Spleen (tissue), 13 donors: ENCODE measurements at places on chromosomes 6 and 20. TPM values are rescaled to one million over a fixed set of nuclear protein-coding genes. Genes with fewer than 3 reads are reported as not detected.

Gene PRKN
- 5.6 TPM for total RNA-seq

Gene EYA2
- total RNA-seq: 0.40 TPM

Gene PHACTR3
- total RNA-seq: 7.3 TPM

- no peak for DNase-seq
- no peak overlapping the region for H3K4me3 ChIP-seq
- H3K36me3 ChIP-seq: peaks cover 17% of the 10 kb centered on the region
- no peaks in the 10 kb centered on the region for H3K4me1 ChIP-seq
Measured at GRCh38 chr20:37504404-37505096, 16.5 kb upstream of the NNAT start.

- no peak overlapping the region for H3K4me3 ChIP-seq
- no peaks in the 10 kb centered on the region for H3K4me1 ChIP-seq
- H3K27ac ChIP-seq: no peak overlapping the region
- no peaks in the 10 kb centered on the region for H3K36me3 ChIP-seq
- no peaks in the 10 kb centered on the region for H3K27me3 ChIP-seq
- no peak for DNase-seq
Measured at GRCh38 chr6:16007146-16007545, 121.7 kb upstream of the MYLIP start.

DNA sequence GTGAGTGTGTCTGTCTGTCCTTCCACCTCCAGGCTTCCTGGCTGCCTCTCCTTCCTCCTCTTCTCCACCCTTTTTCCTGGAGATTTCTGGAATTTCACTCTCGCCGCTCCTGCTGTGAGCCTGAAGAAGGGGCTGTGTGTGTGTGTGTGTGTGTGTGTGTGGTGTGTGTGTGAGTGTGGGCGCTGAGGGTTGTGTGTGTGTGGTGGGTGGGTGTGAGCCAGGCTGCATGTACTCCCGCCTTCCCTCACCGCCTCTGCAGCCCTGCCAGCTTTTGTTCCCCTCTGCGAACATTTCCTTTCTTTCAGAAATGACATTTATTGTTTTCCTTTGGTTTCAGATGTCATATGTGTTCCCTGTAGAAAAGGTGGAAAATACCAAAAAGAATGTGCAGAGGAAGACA is 76.0 kb downstream of the SRC start:
- no peak for DNase-seq
- H3K27ac ChIP-seq: no peak overlapping the region
- no peaks in the 10 kb centered on the region for H3K36me3 ChIP-seq

DNA sequence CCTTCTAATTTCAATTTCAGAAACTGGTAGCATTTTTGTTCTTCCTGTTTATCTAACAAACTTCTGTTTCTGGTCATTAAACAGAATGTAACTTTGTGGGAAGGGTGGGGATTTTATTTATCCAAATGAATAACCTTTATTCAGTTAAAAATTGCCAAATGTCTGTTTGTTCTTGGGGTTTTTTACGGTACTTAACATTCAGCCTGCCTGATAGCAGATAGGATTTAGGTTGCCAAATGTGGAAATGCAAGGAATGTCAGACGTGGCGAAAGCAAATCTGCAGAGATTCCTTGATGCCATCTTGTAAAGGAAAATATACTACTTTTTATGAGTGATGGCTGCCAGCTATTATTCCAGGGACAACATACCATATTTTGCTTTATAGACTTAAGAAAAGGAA is 95.7 kb downstream of the LYRM2 start:
- H3K27me3 ChIP-seq: no peaks in the 10 kb centered on the region
- DNase-seq: no peak
- H3K27ac ChIP-seq: no peak overlapping the region
- H3K36me3 ChIP-seq: no peaks in the 10 kb centered on the region

- H3K27me3 ChIP-seq: peaks cover 73% of the 10 kb centered on the region
- no peaks in the 10 kb centered on the region for H3K36me3 ChIP-seq
- peak; percentile 62 for DNase-seq
- peaks cover 24% of the 10 kb centered on the region for H3K4me1 ChIP-seq
Measured at GRCh38 chr20:59752704-59753460, 148.5 kb downstream of the PHACTR3 start.

- H3K4me3 ChIP-seq: no peak overlapping the region
- DNase-seq: no peak
- H3K4me1 ChIP-seq: no peaks in the 10 kb centered on the region
- H3K36me3 ChIP-seq: no peaks in the 10 kb centered on the region
- no peak overlapping the region for H3K27ac ChIP-seq
- no peaks in the 10 kb centered on the region for H3K27me3 ChIP-seq
Measured at GRCh38 chr20:39090906-39091305, 128.8 kb downstream of the DHX35 start.

- peaks cover 8% of the 10 kb centered on the region for H3K4me1 ChIP-seq
- H3K36me3 ChIP-seq: no peaks in the 10 kb centered on the region
- DNase-seq: peak; percentile 36
- H3K27me3 ChIP-seq: no peaks in the 10 kb centered on the region
Measured at GRCh38 chr20:32160341-32160740, 47.2 kb downstream of the PLAGL2 start.

DNA sequence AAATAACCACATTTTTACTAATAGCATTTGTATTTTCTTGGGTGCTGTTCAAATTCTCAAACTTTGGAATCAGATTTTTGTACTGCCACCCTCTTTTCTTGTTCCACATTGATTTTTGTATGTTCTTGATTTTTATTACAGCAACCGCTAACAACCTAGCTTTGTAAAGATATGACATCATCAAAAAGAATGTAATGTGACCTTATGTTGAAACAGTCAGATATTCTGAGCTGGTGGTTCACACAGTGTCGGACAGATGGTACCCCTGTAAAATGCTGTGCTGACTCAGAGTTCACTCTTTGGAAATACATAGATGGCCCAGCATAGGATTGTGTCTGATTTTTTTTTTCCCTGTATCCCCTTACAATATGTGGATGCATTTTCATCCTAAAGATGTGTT is 118.9 kb downstream of the QKI start:
- peaks cover 26% of the 10 kb centered on the region for H3K36me3 ChIP-seq
- DNase-seq: no peak
- H3K4me1 ChIP-seq: peaks cover 66% of the 10 kb centered on the region
- no peak overlapping the region for H3K27ac ChIP-seq
- no peaks in the 10 kb centered on the region for H3K27me3 ChIP-seq
- no peak overlapping the region for H3K4me3 ChIP-seq

GRCh38 chr6:30361661-30362060 is 16.7 kb downstream of the RPP21 start:
- no peak overlapping the region for H3K27ac ChIP-seq
- no peak overlapping the region for H3K4me3 ChIP-seq
- no peak for DNase-seq
- H3K4me1 ChIP-seq: peaks cover 7% of the 10 kb centered on the region

DNA sequence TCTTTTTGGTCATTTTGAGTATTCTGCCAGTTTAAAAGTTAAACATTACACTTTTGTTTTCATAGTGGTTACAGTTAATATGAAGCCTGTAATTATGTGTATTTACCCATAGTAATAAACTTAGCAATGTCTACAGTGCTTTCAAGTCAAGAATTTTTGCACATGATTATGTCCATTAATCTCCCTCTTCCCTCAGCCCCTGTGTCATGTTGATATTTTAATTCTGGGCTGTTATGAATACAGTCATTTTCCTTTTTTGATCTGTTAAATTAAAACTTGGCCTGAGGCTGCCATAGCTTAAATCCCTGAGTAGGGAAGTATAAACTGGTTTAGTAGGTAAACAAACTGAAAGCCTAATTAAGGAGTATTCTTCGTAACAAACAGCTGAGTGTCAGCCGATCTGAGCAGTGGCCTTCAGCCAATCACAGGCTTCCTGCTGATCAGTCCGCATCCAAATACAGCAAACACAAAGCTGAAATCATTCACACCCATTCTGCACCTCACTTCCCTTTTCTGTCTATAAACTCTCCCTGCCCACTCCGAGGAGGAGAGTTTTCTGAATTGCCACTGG is 9.5 kb upstream of the SFT2D1 start:
- H3K4me1 ChIP-seq: peaks cover 4% of the 10 kb centered on the region
- no peaks in the 10 kb centered on the region for H3K27me3 ChIP-seq
- no peaks in the 10 kb centered on the region for H3K36me3 ChIP-seq
- DNase-seq: no peak
- peak overlapping the region; percentile 46 for H3K27ac ChIP-seq
- no peak overlapping the region for H3K4me3 ChIP-seq

GRCh38 chr20:35360033-35360432 is 51.7 kb downstream of the UQCC1 start:
- no peak overlapping the region for H3K4me3 ChIP-seq
- H3K27ac ChIP-seq: no peak overlapping the region
- H3K4me1 ChIP-seq: no peaks in the 10 kb centered on the region
- no peak for DNase-seq
- no peaks in the 10 kb centered on the region for H3K27me3 ChIP-seq
